Ecto neural progenitor cell (in vitro differentiated cells): ENCODE measurements at places on chromosomes 3 and 15.
A peak's percentile ranks its signal among the peaks of the same experiment; 100 is the strongest.

GRCh38 chr3:187722206-187722612 lies 19.9 kb upstream of the RTP2 start:
- no peak for DNase-seq

DNA sequence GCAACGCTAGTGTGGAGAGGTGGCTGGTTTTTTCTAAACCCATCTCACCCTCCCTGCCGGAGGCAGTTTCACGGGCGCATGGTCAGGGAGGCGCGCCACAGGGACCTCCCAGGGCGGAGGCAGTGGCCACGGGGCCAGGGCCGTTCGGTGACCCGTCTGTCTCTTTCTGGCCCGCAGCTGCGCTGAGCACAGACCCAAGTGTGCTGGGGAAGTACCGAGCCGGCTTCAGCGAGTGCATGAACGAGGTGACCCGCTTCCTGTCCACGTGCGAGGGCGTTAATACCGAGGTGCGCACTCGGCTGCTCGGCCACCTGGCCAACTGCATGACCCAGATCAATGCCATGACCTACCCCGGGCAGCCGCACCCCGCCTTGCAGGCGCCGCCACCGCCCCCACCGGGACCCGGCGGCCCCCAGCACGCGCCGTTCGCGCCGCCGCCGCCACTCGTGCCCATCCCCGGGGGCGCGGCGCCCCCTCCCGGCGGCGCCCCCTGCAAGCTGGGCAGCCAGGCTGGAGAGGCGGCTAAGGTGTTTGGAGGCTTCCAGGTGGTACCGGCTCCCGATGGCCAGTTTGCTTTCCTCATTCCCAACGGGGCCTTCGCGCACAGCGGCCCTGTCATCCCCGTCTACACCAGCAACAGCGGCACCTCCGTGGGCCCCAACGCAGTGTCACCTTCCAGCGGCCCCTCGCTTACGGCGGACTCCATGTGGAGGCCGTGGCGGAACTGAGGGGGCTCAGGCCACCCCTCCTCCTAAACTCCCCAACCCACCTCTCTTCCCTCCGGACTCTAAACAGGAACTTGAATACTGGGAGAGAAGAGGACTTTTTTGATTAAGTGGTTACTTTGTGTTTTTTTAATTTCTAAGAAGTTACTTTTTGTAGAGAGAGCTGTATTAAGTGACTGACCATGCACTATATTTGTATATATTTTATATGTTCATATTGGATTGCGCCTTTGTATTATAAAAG lies 1.8 kb downstream of the HES1 start:
- peak; percentile 76 for DNase-seq

GRCh38 chr3:151330379-151330778 lies 1.0 kb upstream of the P2RY13 start:
- no peak for DNase-seq

DNA sequence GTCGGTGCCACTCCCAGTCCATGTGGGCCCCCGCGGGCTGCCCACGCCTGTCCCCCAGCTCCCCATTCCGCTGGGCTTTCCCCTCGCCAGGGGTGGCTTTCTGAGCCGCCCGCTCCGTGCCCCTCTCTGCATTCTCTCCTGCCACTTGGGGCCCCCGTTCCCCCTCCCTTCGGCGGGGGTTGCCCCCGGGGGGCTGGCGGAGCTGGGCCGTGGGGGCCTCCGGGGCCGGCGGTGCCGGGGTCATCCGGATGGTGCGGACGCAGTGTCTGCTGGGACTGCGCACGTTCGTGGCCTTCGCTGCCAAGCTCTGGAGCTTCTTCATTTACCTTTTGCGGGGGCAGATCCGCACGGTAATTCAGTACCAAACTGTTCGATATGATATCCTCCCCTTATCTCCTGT lies 46.5 kb downstream of the GRAMD1C start:
- no peak for DNase-seq

DNA sequence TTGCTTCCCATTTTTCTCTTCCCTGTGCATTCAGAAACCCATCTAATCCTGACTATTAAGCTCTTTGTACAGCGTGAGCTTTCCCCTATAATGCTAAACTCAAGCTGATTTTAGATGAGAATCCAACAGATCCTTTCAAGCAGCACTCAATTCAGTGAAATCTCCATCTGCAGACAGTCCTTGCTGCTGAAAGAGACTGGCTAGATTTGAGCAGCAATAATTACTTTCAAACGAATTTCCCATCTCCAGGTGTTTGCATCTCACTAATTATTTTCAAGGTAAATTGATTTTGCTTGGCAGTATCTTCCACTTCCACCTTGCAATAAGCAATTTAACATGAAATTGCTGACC lies 49.5 kb upstream of the SLC7A14 start:
- no peak for DNase-seq

DNA sequence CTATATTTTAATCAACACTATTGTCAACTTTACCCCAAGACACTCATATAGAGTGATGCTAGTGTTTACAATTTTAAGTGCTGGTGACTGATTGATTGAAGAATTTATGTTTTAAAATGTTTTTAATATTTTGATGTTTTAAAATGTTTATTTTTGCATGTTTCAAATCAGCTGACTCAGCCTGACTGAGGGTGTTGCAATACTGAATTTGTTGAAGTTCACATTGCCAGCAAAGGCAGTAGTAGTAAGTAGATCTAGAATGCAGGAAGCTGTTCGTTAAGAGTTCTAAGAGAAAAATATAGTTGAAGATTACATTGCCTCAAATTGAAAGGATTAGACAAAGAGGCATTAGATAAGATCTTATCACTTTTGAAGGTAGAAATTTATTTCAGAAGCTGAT lies 977.6 kb downstream of the IGSF11 start:
- no peak for DNase-seq

DNA sequence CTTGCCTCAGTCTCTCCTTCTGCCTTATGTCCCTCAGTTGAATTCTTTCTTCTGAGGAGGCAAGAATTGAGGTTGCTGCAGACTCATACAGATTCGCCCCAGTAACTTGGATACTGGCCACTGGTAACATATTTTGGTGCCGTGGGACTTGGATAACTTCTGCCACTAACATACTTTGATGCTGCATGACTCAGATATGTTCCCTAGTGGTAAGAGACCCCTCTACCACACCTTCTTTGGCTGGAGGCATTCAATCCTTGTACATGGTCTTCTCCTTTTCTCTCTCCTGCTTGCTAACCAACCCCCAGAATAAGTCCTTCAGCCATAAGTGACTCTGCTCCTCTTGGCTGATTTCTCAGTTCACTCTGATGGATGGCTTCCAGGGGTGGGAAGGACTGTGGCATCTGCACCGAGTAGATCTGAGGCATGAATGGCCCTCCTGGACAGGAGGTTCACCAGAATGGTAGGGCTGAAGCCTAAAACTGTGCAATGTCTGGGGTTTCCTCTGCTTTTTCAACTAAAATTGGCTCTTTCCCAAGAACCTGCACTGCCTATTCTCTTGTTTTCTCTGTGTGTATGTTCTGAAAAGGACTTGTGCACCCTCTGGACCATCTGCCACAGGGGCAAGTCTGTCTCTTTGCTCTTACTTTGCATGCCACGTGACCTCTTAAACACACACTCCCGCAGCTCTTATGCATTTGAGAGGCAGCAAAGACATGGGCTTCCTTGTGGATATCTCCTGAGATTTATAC lies 55.5 kb upstream of the FSTL1 start:
- no peak for DNase-seq

- no peak for DNase-seq
Observed at GRCh38 chr3:45441584-45442310, 53.4 kb downstream of the LARS2 start.
